NCI-H2171 (cell line): ENCODE measurements at places on chromosomes 7 and 10.

DNA sequence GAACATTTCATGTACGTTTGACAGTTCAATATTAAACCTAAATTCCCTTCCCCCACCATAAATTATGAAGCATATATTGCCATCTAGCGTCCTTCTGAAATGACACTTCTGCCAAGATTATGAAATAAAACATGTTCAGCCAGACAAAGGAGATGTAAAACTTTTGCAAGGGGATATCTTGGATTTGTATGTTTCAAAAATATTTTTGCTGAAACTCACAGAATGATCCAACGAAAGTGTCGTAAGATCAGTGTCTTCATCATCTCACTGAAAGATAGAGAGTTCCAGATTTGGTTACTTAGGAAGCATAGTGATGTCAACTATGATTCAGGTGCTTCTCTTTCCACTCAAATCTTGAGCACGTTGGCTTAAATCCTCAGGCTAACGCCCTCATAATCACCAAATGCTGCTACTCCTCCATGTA, 904.3 kb downstream of the XPNPEP1 start:
- DNase-seq, result no peak

- DNase-seq, result no peak
These were observed 75.4 kb downstream of the VOPP1 start for GRCh38 chr7:55496906-55497305.

DNA sequence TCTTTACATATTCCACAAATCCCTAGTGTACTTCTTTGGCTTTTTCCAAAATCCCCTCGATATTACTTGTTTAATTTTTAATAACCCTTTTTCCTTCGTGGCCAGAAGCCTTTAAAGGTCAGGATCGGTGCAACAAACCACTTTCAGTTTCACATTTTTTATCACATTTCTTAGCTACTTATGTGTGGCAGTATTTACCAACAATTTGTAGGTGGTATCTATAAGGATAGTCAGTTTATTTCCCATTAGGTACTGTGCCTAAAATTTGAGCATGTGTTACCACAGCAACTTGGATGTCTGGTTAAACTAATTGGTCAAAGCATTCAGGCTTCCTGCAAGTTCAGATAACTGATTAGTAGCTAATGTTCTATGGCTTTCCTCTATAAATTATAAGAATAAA, 104.9 kb downstream of the CDK14 start:
- DNase-seq, result no peak

- DNase-seq, result no peak
These were observed 637.2 kb downstream of the INHBA start for GRCh38 chr7:41065663-41066062.

DNA sequence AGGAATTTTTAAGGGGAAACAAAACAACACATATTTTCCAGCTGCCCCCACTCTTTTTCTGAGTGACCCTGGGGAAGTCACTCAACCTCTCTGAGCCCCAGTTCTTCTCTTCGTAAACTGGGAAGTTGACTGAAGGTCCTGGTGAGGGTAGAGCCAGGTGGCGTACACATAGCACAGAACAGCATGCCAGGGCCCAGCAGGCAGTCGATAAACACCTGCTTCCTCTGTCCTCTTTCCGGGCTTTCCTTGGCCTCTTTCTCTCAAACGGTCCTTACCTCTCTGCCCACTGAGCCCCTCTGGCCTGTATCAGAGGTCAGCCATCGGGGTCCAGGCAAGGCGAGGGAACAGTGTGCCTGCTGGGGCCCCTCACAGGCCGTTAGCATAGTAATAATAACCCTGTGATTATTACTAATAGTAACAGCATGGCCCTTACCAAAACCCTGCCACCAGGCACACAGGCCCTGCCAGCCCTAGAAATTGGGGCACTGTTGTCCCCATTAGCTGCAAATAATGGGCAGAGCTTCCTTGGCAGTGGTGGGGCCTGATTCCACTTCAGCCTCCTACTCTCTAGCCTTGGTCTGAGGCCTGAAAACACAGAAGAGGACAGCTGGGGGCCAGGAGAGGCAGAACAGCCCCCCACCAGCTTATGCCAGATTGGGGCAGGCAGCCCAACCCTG, 37.3 kb upstream of the SLC29A3 start:
- DNase-seq, result no peak

DNA sequence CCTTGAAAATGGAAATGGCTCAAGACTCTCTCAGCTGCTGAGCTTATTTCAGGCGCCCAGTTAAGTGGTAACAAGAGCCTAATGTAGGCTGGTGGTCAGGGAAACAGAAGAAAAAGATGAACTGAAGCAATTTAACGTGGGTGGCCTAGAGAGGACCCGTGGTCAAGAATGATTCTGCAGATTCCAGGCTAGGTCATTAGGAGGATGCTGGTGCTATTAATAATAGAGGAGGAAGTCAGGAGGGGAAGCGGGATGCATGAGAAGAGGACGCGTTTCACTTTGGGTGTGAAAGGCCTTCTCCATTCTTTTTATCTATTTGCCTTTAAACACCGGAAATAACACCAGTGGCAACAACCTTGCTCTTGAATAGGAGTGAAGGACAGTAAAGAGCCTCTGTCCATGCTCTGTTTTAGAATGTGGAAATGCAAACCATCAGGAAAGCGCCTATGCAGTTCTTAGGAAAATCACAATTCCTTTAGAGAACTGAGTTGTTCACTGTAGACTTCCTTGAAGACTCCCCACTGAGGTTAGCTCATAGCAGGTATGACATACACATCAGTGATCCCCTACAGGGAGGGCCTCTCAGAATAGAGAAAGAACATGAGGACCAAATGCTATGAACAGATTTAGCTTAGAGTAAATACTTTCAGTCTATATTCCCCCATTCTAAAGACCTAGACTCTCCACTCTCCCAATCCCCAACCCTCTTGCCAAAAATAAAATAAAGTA, 8.6 kb downstream of the LIPA start:
- no peak for DNase-seq

GRCh38 chr7:144500225-144500624, 96.7 kb upstream of the NOBOX start:
- no peak for DNase-seq

- peak; percentile 22 for DNase-seq
These were observed 147.7 kb upstream of the BMPER start for GRCh38 chr7:33757563-33758165.

- no peak for DNase-seq
These were observed 1.3 kb upstream of the SORCS3 start for GRCh38 chr10:104639590-104640338.

- DNase-seq, result no peak
These were observed 2.6 kb downstream of the IMPDH1 start for GRCh38 chr7:128407233-128407589.

DNA sequence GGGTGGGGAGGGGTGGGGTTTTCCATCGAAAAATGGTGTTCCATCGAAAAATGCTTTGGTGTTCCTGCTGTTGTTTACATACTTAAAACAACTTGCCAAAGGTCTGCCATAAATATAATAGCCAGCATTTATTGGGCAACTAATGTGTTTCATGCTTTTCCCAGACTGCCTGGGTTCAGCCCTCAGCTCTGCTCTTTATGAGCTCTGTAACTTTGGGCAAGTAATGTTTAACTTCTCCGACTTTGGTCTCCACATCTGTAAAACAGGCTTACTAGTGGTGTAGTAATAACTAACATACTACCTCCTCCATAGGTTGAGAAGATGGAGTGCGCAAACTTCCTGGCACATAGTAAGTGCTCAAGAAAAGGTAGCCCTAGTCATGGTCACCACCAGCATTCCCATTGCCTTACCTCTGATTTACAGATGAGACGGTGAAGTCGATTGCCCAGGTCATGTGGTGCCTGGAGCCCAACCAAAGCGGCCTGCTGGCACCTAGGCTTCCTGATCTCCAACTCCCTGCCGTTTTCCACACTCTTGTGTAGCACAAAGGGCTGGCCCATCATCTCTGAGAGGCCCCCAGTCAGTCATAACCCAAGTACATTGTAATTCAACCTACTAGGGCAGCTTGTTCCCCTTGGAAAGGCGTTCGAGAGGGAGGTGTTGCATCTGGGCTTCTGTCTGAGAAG, 8.9 kb downstream of the ZMIZ1 start:
- no peak for DNase-seq

DNA sequence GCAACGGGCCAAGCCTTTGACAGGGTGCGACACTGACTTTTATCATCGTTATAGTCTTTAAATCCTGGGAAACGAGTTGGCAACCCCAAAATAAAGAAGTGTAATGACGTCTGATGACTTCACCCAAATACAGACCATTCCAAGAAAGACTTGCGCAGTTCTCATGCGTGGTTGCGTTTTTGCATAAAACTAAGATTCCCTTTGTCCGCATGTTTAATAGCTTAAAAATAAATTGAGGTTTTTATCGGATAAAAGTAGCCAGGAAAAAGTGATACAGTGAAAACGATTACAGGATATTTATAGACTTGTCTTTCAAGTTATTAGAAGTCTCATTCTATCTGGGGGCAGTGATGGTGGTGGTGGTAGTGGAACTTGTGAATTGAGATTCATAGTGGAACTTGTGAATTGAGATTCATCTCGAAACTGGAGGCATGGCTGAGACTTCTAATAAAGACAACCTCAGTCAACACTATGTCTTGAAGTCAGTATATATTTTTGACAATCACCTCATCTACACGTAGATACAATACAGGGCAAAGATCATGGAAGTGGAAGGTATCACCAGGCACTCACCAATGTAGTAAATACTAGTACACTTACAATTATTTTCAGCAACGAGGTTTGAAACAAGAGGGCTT, 1.2 kb upstream of the NAMPT start:
- DNase-seq, result no peak

DNA sequence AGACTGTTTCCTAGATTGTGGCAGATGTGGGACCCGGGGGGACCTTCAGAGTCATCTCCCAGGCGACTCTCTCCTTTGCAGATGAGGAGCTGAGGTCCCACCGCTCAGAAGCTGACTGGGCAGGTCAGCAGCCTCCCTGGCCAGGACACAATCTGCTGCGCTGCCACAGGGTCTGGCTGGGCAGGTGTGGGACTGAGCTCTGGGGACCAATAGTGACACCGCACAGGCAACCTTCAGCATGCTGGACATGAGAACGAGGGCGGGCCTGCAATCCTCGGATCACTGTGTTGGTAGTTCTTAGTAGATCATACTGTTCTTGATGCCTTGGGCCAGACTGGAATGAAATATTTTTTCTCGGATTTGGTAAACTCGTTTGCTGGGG, 20.5 kb upstream of the CRYGN start:
- no peak for DNase-seq

DNA sequence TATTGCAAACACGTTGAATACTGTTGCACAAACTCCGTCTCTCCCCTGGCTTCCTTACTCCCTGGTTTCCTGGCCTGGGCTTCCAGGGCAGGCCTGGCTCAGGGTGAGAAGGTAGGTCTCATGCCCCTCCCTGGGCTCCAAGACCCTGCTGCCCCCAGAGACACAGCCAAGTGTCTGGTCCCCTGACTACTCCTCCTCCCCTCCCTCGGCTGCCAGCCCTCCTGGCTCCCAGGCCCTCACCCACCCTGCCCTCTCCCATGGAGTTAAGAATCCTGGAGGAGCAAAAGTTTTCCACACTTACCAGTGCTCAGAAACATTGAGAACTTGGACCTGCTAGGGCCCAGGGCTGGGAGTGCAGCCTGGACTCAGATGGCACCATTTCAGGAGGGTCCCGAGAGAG, 47.2 kb upstream of the RABGEF1 start:
- DNase-seq, result no peak

DNA sequence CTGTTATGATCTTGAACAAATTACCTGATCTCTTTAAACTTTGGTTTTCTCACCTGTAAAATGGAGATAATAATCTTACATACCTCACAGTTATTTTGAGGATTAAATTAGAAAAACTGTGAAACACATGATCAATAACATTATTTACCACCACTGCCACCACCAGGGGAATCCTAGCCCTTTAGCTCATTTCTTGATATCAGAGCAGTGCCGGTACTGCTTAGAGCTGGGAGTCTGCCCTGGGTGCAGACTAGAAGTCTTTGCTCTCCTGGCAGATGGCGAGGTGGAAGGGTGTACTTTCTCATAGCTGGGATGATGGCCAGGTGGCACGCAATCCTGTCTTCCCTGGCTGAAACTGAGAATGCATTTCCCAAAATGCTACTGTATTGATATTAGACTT, 12.7 kb upstream of the EFCAB10 start:
- DNase-seq, result peak; percentile 93

DNA sequence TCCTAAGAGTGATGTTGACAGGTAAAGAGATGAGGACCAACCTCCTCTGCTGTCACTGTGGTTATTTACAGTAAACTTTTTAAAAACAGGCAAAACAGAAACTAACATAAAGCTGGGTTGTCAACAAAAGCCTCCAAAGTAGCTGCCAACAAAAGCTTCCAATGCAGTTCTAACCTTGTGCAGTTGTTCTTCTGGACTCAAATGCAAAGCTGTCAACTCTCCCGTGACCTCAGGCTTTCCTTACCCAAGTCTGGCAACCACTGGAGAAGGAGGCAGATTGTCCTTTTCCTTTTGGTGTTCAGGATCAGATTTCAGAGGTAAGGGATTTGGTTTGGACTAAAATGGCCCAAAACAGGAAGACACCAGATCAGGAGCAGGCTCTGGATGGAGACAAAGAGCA, 63.1 kb downstream of the DLG5 start:
- DNase-seq, result no peak

- DNase-seq, result no peak
These were observed 19.6 kb upstream of the HECW1 start for GRCh38 chr7:43092819-43093218.

- DNase-seq, result no peak
These were observed 95.0 kb downstream of the CDCA7L start for GRCh38 chr7:21850531-21851285.

DNA sequence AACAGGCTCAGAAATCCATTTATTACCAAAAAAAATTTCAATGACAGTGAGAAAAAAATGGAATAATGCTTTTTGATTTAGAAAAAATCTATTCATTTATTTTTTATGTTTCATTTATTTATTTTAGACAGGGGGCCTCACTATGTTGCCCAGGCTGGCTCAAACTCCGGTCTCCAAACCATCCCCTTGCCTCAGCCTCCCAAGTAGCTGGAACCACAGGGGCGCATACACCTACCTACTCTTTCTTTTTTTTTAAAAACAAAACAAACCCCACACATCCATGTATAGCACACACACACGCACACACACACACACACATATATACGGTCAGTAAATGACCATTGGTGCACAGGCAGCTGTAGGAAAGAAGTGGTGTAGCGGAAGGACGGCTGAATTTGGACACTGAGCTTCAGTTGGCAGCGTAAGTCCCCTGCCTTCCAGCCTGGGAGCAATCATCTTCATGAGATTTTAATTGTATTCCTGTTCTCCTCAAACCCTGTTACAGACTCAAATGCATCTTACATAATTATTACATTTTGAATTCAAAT, 28.8 kb downstream of the ARL4A start:
- no peak for DNase-seq

GRCh38 chr7:27094304-27095049, 1.3 kb downstream of the HOXA1 start:
- DNase-seq, result no peak

DNA sequence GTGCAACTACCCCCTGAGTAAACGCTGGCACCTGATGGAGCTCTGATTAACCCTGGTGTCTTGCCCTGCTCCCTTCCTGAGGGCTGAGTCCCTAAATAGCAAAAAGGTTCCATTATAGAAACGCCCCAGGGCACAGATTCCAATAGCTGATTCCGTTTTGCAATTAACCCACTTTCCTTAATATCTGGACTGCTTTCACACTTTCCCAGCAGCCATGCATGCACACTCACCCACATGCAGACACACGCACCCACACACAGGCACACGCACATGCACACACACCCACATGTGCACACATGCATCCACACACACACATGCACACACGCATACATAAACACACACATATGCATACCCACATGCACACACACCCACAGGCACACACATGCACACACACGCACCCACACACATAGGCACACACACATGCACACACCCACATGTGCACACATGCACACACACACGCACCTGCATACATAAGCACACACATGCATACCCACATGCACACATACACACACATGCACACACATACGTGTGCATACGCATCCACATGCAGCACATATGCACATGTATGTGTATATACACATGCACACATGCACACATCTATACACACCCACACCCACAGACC, 129.3 kb downstream of the PAXIP1 start:
- DNase-seq, result no peak
